Central memory CD8-positive, alpha-beta T cell (primary cell): ENCODE measurements at places on chromosomes 13 and 19.

- peak overlapping the region; percentile 27 for H3K4me3 ChIP-seq
- no peaks in the 10 kb centered on the region for H3K27me3 ChIP-seq
- H3K27ac ChIP-seq: peak overlapping the region; percentile 88
- H3K36me3 ChIP-seq: peaks cover 41% of the 10 kb centered on the region
- no peak for DNase-seq
- H3K4me1 ChIP-seq: peaks cover 19% of the 10 kb centered on the region
These were observed 17.3 kb downstream of the C13orf46 start for GRCh38 chr13:113956571-113956970.

DNA sequence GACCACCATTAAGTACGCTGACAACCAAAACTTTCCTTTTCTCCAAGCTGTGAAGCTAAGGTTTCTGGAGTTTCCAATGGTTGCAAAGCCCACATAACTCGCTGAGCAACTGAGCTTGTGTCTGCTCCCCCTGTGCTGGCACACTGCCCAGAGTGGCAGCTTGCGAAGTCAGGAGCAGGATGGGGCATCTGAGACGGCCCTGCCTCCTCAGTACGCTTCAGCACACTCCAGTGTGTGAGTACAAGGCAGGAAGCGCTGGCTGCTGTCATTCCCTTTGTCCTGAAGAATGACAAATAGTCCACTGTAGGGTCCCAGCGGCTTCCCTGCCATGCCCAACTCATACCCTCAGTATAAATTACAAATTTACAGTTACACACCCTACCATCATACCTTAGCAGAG lies 51.5 kb downstream of the SKA3 start:
- no peak for DNase-seq
- no peak overlapping the region for H3K27ac ChIP-seq
- no peaks in the 10 kb centered on the region for H3K36me3 ChIP-seq
- H3K4me3 ChIP-seq: no peak overlapping the region
- H3K27me3 ChIP-seq: peaks cover 11% of the 10 kb centered on the region
- H3K4me1 ChIP-seq: no peaks in the 10 kb centered on the region

- H3K27me3 ChIP-seq: peaks cover 46% of the 10 kb centered on the region
- H3K27ac ChIP-seq: no peak overlapping the region
- H3K4me1 ChIP-seq: peaks cover 19% of the 10 kb centered on the region
- peak; percentile 11 for DNase-seq
These were observed 567 bp downstream of the EFNB2 start for GRCh38 chr13:106534639-106535551.

GRCh38 chr19:43731846-43732245 lies 16.0 kb downstream of the IRGC start:
- H3K27ac ChIP-seq: peak overlapping the region; percentile 64
- no peak for DNase-seq
- peaks cover 10% of the 10 kb centered on the region for H3K4me1 ChIP-seq
- H3K4me3 ChIP-seq: no peak overlapping the region
- H3K27me3 ChIP-seq: no peaks in the 10 kb centered on the region

DNA sequence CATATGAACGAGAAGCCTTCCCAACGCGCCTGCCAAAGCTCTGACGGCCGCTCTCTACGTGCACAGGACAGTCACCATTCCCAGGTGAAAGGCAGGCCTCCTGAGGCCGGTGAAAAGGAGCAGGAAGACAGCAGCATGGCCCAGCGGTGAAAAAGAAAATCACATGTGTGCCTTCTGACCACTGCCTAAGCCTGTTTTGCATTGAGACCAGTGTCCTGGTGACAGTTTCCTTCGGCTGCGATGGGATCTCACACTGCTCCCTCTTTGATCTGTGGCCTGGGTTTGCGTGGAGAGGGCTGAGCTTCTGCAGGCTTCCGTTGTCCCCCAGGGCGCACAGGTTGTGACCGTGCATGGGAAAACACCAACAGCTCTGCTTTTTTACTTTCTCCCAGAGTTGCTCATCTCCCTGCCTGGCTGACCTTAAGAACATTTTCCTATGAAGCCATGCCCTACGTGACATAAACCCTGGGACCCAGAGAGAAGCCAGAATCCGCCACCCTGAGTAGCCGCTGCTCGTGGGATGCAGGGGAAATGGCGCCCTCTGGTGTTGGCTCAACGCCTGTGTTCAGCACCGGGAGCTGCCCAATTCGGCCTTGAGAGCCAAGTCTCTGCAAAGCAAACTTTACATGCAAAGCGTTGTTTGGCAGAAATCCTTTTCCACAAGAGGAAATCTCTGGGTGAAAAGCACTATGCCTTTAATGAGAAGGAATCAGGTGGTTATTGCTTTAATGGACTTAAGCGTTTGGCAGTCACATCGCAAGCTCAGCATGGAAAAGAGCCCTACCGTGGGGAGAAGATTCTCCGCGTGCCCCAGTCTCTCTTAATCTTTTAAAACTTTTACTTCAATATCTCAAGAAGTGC lies 112.2 kb upstream of the GPR12 start:
- H3K27me3 ChIP-seq: peaks cover 15% of the 10 kb centered on the region
- no peaks in the 10 kb centered on the region for H3K4me1 ChIP-seq
- no peak overlapping the region for H3K27ac ChIP-seq

DNA sequence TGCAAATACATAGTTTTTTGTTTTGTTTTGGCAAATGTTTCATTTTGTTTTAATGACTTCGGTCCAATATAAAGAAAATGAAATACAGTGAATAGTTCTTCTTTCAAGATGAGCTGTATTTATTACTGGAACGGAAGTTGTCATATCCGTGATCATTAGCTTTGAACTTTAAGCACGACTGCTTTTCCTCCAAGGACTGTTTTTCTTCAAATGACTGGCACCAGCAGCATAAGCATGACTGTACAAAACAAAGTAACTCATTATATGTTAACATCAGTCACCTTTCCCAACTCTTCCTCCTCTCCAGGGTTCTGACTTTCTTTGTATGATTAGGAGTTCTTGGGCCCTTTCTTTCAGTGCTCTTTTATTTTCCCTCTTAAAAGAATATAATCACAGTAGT lies 20.5 kb downstream of the EDNRB start:
- H3K27me3 ChIP-seq: peaks cover 19% of the 10 kb centered on the region
- no peaks in the 10 kb centered on the region for H3K36me3 ChIP-seq
- H3K4me1 ChIP-seq: no peaks in the 10 kb centered on the region
- H3K27ac ChIP-seq: no peak overlapping the region
- DNase-seq: no peak

GRCh38 chr13:90808838-90809237 lies 538.6 kb upstream of the MIR17HG start:
- no peak for DNase-seq
- no peaks in the 10 kb centered on the region for H3K27me3 ChIP-seq
- no peak overlapping the region for H3K27ac ChIP-seq
- no peak overlapping the region for H3K4me3 ChIP-seq
- H3K36me3 ChIP-seq: no peaks in the 10 kb centered on the region

DNA sequence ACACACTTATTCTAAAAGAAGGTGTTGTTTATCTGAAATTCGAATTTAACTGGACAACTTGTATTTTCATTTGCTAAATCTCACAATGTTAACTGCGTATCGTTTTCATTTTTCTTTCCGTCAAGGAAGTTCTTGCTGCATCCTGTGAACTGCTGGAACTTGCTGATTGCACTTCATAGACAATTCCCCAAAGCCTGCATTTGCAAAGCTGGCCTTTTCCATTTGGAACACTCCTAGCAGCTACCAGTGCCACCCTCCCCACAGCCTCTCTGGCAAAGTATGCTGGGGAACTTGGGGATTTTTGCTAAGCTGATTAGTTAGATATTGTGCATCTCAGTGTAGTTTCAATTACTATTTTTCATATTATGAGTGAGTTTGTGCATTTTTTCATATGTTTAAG lies 20.4 kb upstream of the ARGLU1 start:
- DNase-seq: no peak
- H3K4me3 ChIP-seq: no peak overlapping the region

DNA sequence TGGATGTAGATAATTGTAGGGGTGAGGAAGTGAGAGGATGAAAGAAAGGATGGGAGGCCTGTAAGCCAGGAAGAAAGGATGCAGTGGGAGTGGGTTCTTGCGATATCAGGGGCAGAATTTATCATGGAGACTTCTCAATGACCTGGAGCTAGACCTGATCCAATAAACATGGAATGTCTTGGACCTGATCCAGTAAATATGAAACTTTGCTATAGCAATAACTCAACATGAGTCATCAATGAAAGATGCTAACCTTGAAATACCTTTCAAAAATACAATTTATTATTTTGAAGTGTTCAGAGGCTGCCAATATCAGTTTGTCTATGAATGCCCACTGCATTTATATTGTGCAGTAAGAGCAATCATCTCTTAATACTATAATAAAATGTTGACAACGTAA lies 279.5 kb downstream of the POU4F1 start:
- H3K4me1 ChIP-seq: no peaks in the 10 kb centered on the region
- H3K27me3 ChIP-seq: no peaks in the 10 kb centered on the region
- no peak for DNase-seq
- no peaks in the 10 kb centered on the region for H3K36me3 ChIP-seq
- H3K27ac ChIP-seq: no peak overlapping the region
- H3K4me3 ChIP-seq: no peak overlapping the region

GRCh38 chr13:48526286-48526685 lies 6.6 kb downstream of the RCBTB2 start:
- no peaks in the 10 kb centered on the region for H3K27me3 ChIP-seq
- peaks cover 32% of the 10 kb centered on the region for H3K4me1 ChIP-seq
- H3K36me3 ChIP-seq: peaks cover 3% of the 10 kb centered on the region
- peak overlapping the region; percentile 74 for H3K27ac ChIP-seq

GRCh38 chr13:32011971-32012370 lies 19.6 kb upstream of the FRY start:
- H3K27me3 ChIP-seq: no peaks in the 10 kb centered on the region
- H3K27ac ChIP-seq: no peak overlapping the region
- H3K36me3 ChIP-seq: no peaks in the 10 kb centered on the region
- no peak overlapping the region for H3K4me3 ChIP-seq
- H3K4me1 ChIP-seq: no peaks in the 10 kb centered on the region
- no peak for DNase-seq

DNA sequence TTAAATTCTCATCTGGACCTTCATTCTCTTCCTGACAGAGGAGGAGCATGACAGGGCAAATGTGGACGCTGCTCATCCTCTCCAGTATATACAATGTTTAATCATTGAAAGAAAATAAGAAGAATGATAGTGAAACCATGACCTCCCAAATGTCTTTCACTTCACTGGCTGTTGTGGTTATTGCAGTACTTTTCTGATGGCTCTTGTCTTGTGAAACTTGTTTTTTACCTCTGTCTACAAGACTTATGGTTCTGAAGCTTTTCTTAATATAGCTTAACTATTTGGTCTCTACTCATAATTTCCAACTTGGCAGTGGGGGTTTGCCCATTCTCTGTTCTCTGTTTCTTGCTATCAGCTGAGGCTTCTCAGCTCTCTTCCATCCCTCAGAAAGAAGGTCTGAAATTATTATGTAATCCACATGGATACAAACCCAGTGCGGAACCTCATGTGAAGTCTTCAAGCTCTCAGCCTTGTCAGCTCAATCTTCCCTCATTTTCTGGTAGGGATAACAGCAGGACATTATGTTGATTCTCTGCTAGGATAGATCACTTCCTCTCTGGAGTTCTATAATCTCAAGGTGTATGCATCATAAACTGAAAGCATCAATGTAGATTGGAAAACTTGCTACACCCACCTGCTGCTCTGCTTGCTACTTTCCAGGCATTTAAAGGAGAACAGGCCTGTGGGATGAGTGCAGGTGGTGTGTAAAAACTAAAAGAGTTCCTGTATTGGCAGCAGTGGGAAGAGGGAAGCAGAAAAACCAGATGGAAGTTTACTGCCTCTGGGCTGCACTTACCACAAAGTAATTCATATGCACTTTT lies 250.3 kb upstream of the HTR2A start:
- no peak overlapping the region for H3K27ac ChIP-seq
- peaks cover 5% of the 10 kb centered on the region for H3K4me1 ChIP-seq
- no peaks in the 10 kb centered on the region for H3K36me3 ChIP-seq

DNA sequence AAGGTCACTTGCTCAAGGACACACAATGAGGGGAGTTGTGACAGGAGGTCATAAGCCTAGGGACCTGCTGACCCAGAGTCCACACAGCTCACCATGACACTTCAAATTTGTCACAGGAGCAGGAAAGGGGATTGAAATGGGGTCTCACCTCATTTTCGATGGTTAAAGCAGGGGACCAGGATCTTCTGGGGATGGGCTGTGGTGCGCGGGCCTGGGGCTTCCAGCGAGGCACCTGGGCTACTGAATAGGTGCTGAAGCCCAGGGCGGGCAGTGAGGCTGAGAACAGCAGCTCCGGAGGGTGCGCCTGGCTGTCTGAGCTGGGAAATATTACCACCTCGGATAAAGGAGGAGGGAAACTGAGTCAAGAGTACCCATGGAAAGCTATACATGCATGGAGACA lies 11.0 kb downstream of the MAN2B1 start:
- no peak overlapping the region for H3K4me3 ChIP-seq
- H3K4me1 ChIP-seq: no peaks in the 10 kb centered on the region
- no peaks in the 10 kb centered on the region for H3K27me3 ChIP-seq
- peaks cover 55% of the 10 kb centered on the region for H3K36me3 ChIP-seq
- no peak for DNase-seq

DNA sequence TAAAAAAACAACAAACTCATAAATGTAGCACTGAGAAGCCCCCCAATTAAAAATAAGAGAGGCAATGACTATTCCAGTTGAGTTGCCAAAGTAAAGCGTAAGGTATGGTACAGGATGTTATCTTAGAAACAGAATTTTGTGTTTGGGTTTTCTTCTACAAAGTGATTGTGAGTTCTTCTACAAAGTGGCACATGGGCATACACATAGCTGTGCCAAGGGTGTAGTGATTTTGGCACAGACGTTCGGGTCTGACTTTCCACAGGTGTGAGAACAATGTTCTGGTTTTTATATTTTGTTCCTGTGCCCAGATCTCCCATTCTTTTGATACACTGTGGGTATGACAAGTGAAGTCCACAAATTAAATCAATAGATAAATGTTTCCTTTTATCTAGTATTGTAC lies 190.1 kb upstream of the CSNK1A1L start:
- H3K27me3 ChIP-seq: no peaks in the 10 kb centered on the region
- no peak overlapping the region for H3K4me3 ChIP-seq
- no peaks in the 10 kb centered on the region for H3K4me1 ChIP-seq
- no peak overlapping the region for H3K27ac ChIP-seq
- no peak for DNase-seq

DNA sequence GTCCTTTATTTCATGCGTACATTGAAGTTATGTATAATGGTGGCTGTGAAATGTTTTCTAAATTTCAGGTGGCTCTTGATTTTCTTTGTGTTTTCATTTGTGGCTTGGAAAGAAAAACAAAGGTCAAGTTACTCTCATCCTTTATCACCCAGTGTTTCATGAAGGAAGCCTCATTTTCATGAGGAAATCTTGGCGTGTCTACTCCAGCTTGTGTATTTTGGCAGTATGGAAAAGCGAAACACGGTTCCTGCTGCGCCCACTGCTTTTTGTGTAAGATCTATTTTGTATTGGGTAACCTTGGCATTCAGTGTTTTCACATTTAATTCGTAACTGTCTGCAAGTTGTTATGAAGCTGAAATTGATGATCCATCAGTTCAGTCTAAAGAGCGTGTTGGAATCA lies 147.0 kb upstream of the RNF113B start:
- H3K27ac ChIP-seq: no peak overlapping the region
- H3K4me3 ChIP-seq: no peak overlapping the region
- H3K27me3 ChIP-seq: peaks cover 50% of the 10 kb centered on the region
- no peaks in the 10 kb centered on the region for H3K36me3 ChIP-seq
- no peaks in the 10 kb centered on the region for H3K4me1 ChIP-seq
- DNase-seq: no peak

GRCh38 chr19:6056801-6057650 lies 53.3 kb downstream of the RFX2 start:
- no peak overlapping the region for H3K4me3 ChIP-seq
- no peaks in the 10 kb centered on the region for H3K36me3 ChIP-seq
- DNase-seq: no peak
- no peaks in the 10 kb centered on the region for H3K4me1 ChIP-seq
- H3K27me3 ChIP-seq: peaks cover 15% of the 10 kb centered on the region

- H3K4me1 ChIP-seq: peaks cover 5% of the 10 kb centered on the region
- no peak for DNase-seq
- peaks cover 3% of the 10 kb centered on the region for H3K36me3 ChIP-seq
- H3K27me3 ChIP-seq: peaks cover 29% of the 10 kb centered on the region
- no peak overlapping the region for H3K4me3 ChIP-seq
- H3K27ac ChIP-seq: no peak overlapping the region
These were observed 4.3 kb upstream of the FBXO17 start for GRCh38 chr19:38979812-38980211.
